ENCODE measurements at places on chromosomes 13 and 19.

DNA sequence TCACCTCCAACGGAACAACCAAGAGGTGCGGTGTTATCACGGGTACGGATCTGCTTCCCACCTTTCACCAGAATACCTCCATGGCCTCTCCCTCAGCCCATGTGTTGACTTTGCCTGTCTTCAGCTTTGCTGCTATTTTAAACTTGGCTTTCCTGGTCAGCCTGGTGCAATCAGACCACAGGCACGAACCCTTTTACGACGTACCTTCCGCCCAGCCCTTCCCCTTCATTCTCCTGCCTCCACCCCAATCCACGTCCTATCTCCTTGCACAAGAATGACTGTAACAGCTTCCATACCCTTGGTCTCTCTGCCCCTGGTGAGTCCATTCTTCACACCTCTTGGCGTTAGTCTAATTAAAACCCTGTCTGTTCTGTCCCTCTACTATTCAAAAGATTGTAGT lies 431.7 kb downstream of the EFNB2 start:
- DNase-seq = no peak

DNA sequence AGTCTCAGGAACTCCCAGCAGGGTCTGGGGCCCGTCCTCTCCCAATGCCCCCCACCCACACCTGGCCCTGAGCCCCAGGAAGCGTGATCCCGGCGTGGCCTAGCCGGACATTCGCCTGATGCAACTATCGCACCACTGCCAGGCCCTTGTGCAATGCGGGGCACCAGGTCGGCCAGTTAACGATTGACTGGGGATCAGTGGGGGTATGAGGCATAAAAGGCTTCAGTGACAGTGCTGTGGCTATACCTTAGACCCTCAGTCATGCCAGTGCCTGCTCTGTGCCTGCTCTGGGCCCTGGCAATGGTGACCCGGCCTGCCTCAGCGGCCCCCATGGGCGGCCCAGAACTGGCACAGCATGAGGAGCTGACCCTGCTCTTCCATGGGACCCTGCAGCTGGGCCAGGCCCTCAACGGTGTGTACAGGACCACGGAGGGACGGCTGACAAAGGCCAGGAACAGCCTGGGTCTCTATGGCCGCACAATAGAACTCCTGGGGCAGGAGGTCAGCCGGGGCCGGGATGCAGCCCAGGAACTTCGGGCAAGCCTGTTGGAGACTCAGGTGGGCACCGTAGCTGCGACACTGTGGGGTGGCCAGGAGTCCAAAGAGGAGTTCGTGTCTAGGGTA lies at the start of gene ANGPTL8:
TSS of gene ANGPTL8 (plus strand) at position 243 of the 624 bp plus-strand sequence. CDS start at position 262, 19 bp downstream.
- DNase-seq = no peak

- DNase-seq = no peak
Measured at GRCh38 chr19:6648141-6648715, 21.7 kb downstream of the TNFSF14 start.

DNA sequence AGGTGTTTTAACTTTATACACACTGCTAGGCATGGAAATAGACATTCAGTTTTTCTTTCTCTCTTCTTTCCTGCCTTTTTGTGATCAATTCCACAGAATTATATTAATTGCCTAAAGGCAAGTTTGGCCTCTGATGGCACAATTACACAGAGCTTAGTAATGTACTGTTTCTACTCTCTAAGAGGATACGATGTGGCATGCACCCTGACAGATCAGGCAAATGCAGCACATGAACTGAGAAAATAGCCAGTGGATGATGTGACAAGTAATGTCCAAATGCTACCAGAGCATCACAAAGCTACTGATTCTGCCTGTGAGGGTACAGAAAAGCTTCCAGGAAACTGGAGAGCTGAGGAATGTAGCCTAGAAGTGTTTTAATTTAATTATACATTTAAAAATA lies 233.8 kb upstream of the PRR20A start:
- no peak for DNase-seq
